NCI-H1417 (cell line): ENCODE measurements at places on chromosomes 2 and 18.

- DNase-seq = no peak
Observed at GRCh38 chr2:98028931-98029717, 33.4 kb upstream of the TMEM131 start.

DNA sequence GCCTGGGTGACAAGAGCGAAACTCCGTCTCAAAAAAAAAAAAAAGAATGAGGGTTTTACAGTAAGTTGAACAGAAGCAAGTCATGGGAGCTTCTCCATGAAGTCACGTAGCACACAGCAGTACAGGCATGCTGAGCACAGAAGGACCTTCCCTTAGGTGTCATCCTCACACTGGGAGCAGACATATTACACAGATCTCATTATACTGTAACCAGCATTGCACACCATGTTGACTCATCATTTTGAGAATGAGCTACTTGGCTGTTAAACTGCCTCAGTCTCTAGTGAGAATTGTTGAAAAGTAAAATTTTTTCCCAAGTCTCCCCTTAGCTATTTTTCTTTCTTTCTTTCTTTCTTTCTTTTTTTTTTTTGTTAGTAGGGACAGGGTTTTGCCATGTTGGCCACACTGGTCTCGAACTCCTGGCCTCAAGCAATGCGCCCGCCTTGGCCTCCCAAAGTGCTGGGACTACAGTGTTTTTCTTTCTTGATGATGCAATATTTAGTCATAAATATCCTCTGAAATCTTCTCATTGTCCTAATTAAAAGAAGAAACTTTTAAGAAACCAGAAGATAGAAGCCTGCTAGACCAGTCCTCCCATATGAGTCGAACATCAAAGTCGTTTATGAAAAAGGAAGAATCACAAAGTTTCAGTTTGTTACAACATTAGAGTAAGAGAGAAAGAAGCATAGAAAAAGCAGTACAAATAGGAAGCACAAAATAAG lies 37.9 kb upstream of the PPP1CB start:
- no peak for DNase-seq

- DNase-seq = no peak
Observed at GRCh38 chr2:44549099-44549471, 187.3 kb downstream of the CAMKMT start.

DNA sequence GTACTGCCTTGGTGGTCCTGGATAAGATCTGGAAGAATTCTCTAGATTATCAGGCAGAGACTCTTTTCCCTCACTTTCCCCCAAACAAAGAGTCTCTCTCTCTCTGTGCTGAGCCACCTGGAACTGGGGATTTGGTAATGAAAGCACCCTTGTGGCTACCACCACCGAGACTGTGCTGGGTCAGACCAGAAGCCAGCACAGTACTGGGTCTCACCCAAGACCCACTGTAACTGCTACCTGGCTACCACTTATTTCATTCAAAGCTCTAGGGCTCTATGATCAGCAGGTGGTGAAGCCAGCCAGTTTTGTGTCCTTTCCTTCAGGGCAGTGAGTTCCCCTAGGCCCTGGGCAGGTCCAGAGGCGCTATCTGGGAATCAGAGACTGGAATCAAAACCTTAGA lies 269.6 kb upstream of the CWC22 start:
- no peak for DNase-seq

DNA sequence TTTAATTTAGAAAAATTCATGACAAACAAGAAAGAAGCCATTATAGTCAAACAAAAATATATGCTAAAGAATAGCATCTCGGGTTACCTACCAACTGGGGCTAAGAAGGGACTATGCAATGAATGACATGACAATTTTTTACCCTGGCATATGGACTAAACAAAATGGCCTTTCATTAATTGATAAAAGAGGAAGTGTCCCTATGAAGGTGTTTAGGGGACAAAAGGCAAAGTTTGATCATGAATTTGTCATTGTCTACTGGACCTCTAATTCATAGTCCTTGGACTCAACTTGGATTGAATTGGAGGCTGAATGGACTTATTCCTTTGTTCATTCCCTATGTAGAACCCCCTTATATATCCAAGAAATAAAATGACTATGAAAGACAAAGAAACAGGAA lies 12.7 kb downstream of the MAIP1 start:
- no peak for DNase-seq

- no peak for DNase-seq
Observed at GRCh38 chr2:215594766-215595165, 158.9 kb upstream of the FN1 start.

- DNase-seq = no peak
Observed at GRCh38 chr2:132760971-132761370, 91.0 kb upstream of the LYPD1 start.

- DNase-seq = peak; percentile 74
Observed at GRCh38 chr2:240435948-240436682, 652 bp downstream of the GPC1 start.

GRCh38 chr18:2337552-2338141 lies 233.7 kb downstream of the METTL4 start:
- DNase-seq = peak; percentile 27

DNA sequence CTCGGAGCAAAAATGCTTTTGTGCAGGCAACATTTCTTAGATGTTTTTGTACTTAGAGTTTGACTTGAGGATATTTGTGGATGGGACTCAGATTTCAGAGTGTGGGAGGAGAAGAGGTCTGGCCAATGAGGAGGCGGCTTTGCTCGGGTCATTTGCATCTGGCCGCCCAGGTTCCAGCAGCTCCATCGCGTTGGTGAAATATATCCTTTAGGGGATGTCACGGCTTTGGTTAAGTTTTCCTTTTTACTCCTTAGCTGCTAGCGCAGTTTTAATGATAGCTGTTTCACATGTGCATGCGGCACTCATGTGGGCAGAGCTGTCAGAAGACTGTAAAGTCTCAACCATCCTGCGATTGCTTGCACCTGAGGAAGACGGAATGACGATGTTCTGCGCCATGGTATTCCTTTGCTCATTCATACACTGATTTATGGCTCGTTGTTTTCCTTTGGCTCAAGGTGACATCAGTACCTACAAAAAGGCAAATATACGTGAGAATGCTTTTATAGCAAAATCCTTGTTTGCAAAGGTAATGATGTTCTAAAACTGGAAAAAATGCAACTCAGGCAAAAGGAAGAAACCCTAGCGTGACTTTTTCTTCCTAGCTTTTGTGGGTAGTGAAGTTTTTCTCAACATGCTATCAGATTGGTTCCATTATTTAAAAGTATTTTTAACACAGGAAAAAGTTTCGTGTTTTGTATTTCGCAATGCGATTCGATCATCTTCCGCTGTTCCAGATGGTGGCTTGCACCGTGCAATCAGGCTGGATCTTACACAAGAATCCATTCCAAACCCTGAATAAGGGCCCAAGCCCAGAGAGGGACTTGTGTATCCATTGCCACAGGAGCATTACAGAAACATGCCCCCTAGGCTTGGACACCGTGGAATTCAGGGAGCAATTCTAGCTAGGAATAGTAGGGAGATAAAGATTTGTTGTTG lies 70.5 kb upstream of the ZNF516 start:
- DNase-seq = no peak

GRCh38 chr18:75546964-75547363 lies 119.5 kb upstream of the SMIM21 start:
- DNase-seq = no peak

GRCh38 chr2:71341645-71342044 lies 10.1 kb downstream of the ZNF638 start:
- DNase-seq = no peak

DNA sequence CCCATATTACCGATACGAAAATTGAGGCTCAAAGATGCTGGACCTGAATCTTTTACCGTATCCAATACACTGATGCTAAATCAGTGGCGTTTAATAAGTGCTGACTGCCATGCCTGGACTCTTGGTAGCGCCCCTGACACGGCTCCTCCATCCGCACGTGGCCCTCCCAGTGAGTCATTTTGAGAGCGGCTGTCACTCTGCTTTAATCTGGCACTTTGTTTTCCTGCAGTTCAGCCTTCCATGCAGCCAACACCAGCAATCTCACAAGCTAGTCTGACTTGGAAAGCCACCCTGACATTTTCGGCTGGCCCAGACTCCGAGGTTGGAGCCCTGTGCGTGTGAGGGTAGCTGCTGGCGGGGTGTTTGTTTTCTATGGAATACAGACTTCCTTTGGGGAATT lies 155.1 kb upstream of the LMAN1 start:
- no peak for DNase-seq

DNA sequence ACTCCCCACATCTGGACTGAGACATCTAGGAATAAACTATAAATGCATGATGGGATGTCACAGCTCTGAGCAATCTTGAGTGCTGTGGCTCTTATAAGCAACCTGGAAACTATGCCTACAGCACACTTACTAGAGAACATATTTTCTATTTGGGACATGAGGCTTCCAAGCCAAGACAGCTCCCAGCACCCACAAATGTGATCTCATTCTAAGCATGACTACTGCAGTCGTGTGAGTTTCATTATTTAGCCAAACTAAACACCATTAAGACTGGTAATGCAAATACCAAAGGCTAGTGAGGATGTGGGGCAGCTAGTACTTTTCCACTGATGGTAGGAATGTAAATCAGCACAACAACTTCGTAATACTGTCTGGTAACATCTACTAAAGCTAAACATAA lies 72.5 kb downstream of the RTTN start:
- no peak for DNase-seq

DNA sequence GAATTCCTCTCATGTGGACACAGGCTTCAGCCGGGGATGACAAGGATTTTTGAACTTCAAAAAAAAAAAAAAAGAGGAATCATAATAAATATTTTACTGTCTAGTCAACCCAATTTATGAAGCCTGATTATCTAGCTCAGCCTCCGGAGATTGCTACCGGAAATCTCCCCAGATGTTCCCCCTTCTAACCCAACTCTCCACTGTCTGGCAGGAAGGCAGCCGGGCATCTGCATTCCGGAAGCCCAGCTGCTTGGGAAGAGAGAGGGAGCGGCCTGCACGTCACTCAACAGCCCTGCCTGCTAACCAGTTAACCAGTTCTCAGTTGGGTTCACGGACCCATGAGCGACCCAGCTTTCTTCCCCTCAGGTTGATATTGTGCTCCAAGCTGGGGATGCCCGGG lies 87.2 kb upstream of the POU3F3 start:
- no peak for DNase-seq

DNA sequence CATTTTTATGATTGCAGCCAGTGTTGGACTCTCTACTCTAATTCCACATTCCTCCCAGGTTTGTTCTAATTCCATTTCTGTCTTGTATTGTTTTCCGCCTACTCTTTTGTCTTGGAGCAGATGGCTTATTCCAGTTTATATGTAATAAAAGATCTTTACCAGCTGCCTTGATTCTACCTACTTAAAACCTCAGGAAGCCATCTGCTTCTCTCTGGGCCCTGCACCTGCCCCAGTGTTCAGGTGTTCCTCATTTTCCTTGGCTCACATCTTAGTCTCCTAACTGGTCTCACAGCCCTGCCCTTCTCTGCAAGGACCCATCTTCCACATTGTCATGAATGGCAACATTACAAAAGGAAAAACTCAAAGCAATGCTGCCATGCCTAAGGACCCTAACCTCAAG lies 21.0 kb upstream of the IL37 start:
- no peak for DNase-seq

DNA sequence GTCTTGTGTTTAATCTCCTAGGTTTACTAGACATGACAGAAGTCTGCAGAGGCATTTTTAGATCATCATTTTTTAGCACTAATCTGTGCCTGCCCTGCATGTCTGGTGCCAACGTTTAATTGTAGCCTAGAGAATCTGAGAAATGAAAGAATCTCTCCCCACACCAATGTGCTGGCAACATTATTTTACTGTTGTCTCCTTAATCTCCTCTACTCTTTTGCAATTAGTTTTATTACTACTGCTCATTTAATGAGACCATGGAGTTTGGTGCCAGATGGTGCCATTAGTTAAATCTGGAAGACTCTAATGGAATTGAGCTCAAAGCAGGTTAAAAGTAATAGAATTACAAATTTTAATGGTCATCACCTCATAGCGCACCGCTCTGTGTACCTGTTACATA lies 4.0 kb upstream of the SPP2 start:
- DNase-seq = no peak

GRCh38 chr18:12291690-12292089 lies 16.4 kb upstream of the TUBB6 start:
- no peak for DNase-seq

DNA sequence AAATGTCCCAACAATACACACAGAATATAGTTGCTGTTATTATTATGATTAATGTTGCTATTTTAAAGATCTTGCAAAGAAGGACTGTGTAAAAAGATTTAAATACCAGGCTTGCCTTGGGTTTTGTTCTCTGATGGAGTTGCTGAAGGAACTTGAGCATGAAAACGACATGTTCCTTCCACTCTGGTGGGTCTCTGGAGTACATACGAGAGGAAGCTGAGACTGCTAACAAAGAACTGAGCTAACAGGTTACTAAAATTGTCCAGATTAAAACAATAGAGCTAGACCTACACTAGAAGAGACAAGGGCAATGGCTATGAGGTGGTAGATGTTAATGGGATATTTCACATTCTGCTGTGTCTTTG lies 612.2 kb downstream of the TSN start:
- no peak for DNase-seq

GRCh38 chr2:47048801-47049480 lies 106.2 kb downstream of the STPG4 start:
- DNase-seq = no peak

- no peak for DNase-seq
Observed at GRCh38 chr18:45464619-45465018, 150.7 kb upstream of the SLC14A2 start.

DNA sequence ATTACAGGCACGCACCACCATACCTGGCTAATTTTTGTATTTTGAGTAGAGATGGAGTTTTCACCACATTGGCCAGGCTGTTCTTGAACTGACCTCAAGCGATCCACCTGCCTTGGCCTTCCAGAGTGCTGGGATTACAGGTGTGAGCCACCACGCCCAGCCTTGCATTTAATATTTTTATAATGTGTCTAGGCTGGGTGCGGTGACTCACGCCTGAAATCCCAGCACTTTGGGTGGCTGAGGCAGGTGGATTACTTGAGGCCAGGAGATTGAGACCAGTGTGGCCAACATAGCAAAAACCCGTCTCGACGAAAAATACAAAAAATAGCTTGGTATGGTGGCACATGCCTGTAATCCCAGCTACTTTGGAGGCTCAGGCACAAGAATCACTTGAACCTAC lies 3.2 kb downstream of the RPL37A start:
- no peak for DNase-seq

GRCh38 chr2:152472481-152472887 lies 137.5 kb downstream of the FMNL2 start:
- DNase-seq = no peak

GRCh38 chr2:172772633-172773032 lies 37.0 kb downstream of the RAPGEF4 start:
- DNase-seq = no peak

- no peak for DNase-seq
Observed at GRCh38 chr18:65762556-65762955, 11.7 kb downstream of the CDH7 start.

DNA sequence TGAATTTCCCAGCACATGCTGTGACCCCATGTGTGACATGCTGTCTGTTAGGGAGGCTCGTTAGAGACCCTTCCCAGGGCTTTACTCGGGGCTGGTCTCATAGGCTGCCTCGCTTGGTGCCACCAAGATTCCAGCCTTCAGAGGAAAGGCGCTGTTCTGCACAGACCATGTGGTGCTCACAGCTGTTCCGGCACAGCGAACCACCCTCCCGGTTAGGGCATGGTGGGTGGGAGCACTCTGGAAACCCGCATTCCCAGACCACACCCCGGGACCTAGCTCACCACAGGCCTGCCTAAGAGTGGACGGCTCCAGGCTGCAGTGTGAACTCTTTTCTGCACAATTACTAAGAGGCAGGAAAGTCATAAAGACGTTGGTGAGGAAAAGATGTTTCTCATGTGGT lies 112.0 kb downstream of the MBP start:
- no peak for DNase-seq

- no peak for DNase-seq
Observed at GRCh38 chr18:44834867-44835469, 154.3 kb downstream of the SETBP1 start.
